GM04503 (cell line): ENCODE measurements at places on chromosomes 7 and 10.

GRCh38 chr10:17255512-17255911 is 27.5 kb downstream of the VIM start:
- DNase-seq: no peak

GRCh38 chr10:81135851-81136250 is 598.1 kb downstream of the SH2D4B start:
- no peak for DNase-seq

- DNase-seq: no peak
Observed at GRCh38 chr7:156998988-156999957, 11.2 kb downstream of the MNX1 start.

DNA sequence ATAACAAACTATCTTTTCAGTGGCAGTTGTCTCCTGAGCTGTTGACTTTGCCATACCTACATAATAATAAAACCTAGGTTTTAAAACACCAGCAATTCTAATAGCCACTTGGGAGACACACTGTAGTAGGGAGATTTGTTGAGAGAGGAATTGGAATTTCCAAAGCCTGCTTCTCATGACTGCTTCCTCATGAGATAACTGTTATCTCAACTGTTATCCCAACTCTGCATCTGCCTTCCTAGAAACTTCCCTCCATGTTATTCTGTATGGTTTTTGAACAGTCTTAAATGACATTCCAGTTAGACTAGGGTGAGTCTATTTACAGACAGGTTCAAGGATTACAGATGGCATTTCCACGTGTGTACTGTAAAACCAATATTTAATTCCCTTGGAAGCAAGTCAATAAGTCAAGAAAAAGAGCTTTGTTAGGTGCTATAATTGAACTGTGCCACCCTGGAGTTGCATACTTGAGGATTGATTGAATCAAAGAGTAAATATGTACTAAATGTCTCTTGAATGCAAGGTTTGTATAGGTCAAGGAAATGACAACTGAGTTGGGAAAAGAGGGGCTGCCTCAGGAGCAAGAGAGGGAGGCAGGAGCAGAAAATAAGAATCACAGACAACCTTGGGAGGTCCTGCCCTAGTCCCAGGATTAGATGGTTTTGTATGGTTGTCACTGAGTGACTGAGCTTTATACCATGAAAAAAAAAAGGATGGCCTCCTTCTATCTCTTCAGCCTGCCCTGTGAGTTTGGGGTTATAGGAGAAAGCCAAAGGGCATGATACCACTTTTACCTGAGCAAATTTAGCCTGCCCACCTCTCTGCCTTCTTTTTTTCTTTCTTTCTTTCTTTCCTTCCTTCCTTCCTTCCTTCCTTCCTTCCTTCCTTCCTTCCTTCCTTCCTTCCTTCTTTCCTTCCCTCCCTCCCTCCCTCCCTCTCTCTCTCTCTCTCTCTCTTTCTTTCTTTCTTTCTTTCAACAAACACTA is 9.9 kb upstream of the TM9SF3 start:
- DNase-seq: no peak

GRCh38 chr10:1520909-1521565 is 216.3 kb downstream of the ADARB2 start:
- DNase-seq: no peak
